ENCODE measurements at places on chromosomes 1 and 21.
A peak's percentile ranks its signal among the peaks of the same experiment; 100 is the strongest.

- no peak for DNase-seq
These were observed 24.7 kb downstream of the TRIM67 start for GRCh38 chr1:231186356-231187115.

- DNase-seq = no peak
These were observed 109.2 kb downstream of the TOMM20 start for GRCh38 chr1:235019471-235019870.

- peak; percentile 26 for DNase-seq
These were observed 1.4 kb upstream of the MYOG start for GRCh38 chr1:203086992-203087763.

GRCh38 chr1:222918801-222919477 lies 104.1 kb downstream of the DISP1 start:
- DNase-seq = no peak

- no peak for DNase-seq
These were observed 20.9 kb downstream of the HLCS start for GRCh38 chr21:36945496-36946138.

GRCh38 chr1:39886757-39887231 lies 3.5 kb upstream of the TRIT1 start:
- DNase-seq = no peak

GRCh38 chr1:35726450-35727433 lies 8.1 kb upstream of the C1orf216 start:
- peak; percentile 47 for DNase-seq

DNA sequence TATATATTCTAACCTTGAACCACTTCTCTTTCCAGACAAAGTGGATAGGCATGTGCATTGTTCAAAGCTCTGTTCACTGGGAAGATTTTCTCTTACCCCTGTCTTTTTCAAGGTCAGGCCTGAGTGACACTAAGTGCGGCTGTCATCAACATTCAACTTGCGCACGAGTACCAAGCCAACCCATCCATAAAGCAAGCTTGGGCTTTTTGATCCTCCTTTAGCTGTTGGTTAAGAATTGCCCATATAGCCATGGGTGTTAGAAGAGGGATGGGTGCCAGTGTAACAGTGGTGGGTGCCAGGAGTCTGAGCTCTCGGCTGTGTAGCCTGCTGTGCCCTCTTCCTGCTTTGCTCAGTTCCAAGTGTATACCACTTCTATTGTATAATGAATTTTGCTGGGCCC lies 136.1 kb downstream of the GLUL start:
- no peak for DNase-seq

DNA sequence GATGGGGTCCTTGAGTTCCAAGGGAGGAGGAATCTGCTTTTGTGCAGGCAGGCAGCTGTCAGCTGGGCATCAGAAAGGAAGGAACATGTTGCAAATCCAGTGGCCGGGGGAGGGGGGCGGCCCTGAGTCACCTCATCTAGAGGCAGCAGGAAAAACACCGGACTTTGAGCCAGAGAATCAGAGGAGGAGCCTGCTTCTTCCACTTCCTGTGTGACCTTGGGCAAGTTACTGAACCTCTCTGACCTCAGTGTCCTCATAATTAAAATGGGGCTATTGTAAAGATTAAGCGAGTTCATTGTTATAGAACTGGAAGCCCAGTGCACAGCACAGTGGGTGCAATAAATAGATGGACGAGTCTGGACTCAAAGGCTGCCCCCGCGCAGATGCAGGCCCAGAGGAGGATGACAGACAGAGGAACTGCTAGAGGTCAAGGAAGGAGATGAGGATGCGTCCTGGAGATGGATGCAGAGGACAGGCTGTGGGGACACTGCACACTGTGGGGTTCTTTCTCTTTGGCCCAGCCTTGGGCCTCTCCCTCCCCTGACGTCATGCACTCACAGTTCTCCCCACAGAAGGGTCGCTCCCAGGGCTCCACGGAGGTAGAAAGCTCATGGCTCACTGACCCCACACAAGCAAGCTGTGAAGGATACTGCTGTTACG lies 714.3 kb downstream of the MATN1 start:
- DNase-seq = no peak

DNA sequence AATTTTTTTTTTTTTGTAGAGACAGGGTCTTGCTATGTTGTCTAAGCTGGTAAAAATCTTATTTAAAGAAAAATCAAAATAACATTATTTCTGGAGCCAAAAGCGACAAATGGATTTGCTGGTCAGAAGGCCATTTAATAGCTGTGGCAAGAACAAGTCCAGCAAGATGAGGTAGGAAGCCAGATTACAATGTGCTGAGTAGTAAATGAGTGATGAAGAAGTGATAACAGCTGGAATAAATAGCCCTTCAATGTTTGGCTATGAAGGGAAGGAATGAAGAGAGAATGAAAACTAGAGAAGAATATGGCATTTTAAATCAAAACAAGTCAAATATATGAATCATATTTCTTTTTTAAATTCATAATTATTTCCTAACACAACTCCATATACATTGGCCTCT lies 34.5 kb downstream of the SYDE2 start:
- no peak for DNase-seq

DNA sequence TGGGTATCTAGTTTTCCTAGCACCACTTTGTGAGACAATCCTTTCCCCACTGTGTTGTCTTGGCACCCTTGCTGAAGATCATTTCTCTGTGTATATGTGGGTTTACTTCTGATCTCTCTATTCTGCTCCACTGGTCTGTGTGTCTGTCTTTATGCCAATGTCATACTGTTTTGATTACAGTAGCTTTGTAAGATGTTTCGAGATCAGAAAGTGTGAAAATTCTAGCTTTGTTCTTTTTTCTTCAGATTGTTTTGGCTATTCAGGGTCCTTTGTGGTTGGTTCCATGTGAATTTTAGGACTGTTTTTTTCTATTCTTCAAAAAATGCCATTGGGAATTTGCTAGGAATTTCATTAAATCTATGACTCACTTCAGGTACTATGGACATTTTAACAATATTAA lies 116.2 kb downstream of the KIF26B start:
- DNase-seq = no peak

DNA sequence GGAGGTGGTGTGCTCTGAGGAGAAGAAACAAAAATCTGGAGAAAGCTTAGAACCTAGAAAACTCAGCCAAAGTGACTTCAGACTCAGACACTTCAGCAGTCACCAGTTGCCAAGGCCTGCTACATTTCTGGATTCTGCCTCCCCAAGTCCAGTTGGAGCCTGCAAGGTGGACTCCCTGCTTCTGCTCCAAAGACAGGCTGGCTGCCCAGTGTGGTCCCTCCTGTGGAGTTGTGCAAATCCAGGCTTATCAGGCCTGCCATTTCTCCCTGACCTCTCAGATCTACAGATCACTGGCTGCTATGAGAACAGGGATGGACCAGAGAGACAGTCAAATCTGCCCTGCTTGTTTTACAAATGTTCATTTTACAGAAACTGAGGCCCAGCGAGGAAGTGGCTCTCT lies 9.9 kb downstream of the CACHD1 start:
- DNase-seq = peak; percentile 9

DNA sequence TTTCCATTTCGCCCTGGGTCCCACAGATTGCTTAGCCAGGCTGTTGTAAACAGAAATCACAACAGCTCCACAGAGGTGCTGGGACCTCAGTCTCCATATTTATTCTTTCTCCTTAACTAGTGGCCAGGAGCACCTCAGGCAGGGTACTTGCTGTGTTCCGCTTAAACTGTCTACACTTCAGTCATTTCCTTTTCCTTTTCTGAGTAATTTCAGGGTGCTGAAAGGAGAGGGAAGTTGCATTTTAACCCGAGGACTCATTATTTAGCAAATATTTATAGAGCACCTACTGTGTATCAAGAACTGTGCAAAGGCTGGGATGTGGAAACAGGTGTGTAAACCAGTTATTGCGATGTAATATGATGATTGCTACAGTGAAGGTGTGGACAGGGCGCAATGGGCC lies 41.9 kb downstream of the ACP6 start:
- DNase-seq = no peak

GRCh38 chr1:210250998-210251679 lies 18.5 kb downstream of the SERTAD4 start:
- DNase-seq = peak; percentile 97

DNA sequence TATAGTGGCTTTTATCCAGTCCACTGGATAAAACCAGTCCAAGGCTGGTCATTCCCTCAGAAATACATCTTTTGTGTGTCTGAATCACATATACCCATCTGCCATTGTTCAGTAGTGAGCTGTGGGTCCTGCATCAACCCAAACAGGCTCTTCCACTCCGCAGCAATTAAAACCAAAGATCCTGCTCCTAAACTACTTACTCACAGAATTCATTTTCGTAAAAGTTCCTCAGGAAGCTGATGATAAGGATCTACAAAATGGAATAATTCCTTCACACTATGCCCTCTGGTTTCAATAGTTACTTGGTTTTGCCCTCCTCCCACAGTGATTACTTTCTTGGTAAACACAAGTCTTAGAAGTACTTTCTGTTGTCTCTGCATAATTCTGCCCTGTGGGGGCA lies 5.1 kb upstream of the MFSD2A start:
- no peak for DNase-seq

- DNase-seq = no peak
These were observed 341 bp upstream of the TMEM61 start for GRCh38 chr1:54980046-54980527.

- no peak for DNase-seq
These were observed 118.6 kb upstream of the KAZN start for GRCh38 chr1:14479865-14480264.

- no peak for DNase-seq
These were observed 2.5 kb downstream of the S100A11 start for GRCh38 chr1:152034324-152034653.

DNA sequence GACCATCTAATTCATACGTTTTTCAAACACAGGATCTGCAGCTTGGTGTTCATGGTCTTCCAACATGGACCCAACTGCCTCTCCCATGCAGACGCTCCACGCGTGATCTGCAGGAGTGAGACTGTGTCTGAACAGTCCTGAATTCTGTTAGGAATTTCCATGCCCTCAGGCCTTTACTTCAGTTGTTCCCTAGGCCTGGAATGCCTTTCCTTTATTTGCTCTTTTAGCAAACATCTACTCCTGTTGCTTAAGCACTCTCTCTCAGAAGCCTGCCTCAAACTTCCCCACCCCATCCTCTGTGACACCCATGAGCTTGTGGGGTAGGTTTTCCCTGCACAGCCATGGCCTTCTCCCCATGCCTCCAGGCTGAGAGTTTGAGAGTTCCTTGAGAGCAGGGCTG lies 73.7 kb downstream of the DMRTB1 start:
- DNase-seq = peak; percentile 2

- DNase-seq = peak; percentile 99
These were observed 13.2 kb downstream of the S100A7A start for GRCh38 chr1:153429266-153430165.

DNA sequence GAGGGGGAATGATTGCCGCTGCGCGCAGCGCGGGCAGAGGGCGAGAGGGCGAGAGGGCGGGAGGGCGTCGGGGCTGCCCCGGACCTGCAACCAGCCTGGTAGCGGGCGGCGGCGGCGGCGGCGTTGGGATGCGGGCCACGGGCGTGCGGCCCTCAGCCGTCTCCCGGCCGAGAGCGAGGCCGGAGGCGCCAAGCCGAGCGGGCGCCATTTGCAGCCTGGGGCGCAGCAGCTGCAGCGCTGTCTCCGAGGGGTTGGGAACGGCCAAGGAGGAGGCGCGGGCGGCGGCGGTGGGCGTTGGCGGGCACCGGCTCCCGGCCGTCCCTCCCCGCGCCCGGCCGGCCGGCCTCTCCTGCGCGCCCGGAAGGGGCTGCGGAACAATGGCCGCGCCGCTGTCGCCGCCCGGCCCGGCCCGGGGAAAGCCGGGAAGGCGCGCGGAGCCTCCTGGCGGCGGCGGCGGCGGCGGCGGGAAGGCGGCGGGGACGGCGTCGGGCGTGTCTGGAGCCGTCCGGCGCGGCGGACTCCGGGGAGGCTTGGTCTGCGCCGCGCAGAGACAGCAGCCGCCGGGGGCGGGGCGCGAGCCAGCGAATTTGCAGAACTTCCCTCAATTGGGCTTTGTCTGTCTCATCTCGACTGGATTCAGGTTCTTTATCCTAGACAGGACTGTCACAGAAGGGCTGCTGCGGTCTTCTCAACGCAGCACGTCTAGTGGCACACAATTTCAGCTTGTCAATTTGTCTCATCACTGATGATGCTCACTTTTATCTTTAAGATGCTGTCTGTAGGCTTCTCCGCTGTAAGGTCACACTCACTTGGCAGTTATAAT lies 35.7 kb downstream of the ZBTB8B start:
- DNase-seq = peak; percentile 71

DNA sequence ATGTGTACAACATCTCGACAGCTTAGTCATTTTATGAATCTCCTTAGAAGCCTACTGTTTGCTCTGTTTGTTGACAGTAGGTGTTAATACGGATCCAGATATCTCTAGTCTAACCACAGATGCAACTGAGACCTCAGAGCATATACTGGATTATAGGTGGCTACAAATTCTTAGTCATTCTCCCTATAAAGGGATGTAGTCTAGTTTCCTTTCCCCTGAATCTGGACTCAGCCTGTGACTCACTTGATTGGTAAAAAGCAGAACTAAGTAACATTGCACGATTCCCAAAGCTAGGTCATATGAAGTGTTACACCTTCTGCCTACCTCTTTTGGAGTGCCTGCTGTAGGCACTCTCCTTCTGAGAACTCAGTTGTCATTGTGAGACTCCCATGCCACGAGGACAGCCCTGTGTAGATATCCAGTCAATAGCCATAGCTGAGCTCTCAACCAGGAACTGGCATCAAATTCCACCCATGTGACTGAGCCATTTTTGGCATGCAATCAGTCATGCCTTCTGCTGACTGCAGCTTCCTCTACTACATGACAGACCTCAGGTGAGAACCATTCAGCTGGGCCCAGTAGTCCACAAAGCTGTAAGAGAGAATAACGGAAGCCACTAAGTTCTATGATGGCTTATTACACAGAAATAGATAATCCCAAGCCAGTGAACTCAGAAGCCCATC lies 135.9 kb upstream of the CHRM3 start:
- DNase-seq = no peak

DNA sequence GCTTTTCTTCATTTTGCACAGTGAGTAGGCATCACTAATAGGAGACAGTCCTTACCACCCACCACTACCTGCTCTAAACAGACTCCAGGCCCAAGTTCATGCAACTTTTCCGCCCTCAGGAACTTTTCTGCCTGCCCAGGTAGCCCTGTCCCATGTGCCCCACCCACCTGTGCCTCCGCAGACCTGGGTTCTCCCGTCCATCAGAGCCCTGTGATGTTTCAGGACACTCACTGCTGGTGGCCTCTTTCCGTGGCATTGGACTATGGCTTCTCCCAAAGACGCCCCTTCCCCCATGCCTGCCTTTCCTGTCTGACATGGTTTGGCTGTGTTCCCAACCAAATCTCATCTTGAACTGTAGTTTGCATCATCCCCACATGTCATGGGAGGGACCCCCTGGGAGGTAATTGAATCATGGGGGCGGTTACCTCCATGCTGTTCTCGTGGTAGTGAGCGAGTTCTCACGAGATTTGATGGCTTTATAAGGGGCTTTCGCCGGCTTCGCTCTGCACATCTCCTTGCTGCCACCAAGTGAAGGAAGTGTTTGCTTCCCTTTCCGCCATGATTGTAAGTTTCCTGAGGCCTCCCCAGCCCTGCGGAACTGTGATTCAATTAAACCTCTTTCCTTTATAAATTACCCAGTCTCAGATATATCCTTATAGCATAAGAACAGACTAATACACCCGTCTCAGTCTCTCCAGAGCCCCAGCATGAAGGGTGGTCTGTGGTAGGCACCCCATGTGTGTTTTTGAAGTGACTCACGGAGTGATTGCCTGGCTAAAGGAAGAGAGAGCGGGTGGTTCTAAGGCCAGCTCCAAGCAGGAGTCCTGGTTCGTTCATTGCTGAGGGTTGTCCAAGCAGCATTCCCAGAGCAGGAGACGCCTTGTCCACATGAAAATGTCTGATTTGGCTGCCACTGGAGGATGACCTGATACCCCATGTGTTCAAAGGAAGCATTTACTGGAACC lies 86.0 kb upstream of the ZBTB40 start:
- DNase-seq = peak; percentile 69
